Smooth muscle cell of the pulmonary artery (primary cell): ENCODE measurements at places on chromosomes 3 and 15. TPM values are rescaled to one million over a fixed set of nuclear protein-coding genes. Genes with fewer than 3 reads are reported as not detected.

SEC62 gene
- 65.8 and 69.6 TPM in 2 replicates for total RNA-seq

FBXW12 gene
- not detected in 2 replicates for total RNA-seq

FGF7 gene
- 157 and 355 TPM in 2 replicates for total RNA-seq

SCN11A gene
- total RNA-seq, result under 0.01 TPM in 1 of 2 replicates, not detected in the other

DPH6 gene
- 7.6 and 11.9 TPM in 2 replicates for total RNA-seq

SLC22A14 gene
- 0.46 and 0.66 TPM in 2 replicates for total RNA-seq
